Activated CD4-positive, alpha-beta memory T cell treated with anti-CD3 and anti-CD28 coated beads for 36 hours (primary cell): ENCODE measurements at places on chromosomes 4 and X. TPM values are rescaled to one million over a fixed set of nuclear protein-coding genes. Genes with fewer than 3 reads are reported as not detected.

CSAG1 gene
- total RNA-seq, result not detected

RHOXF1 gene
- total RNA-seq, result not detected

OPN1MW gene
- total RNA-seq, result not detected

DNA sequence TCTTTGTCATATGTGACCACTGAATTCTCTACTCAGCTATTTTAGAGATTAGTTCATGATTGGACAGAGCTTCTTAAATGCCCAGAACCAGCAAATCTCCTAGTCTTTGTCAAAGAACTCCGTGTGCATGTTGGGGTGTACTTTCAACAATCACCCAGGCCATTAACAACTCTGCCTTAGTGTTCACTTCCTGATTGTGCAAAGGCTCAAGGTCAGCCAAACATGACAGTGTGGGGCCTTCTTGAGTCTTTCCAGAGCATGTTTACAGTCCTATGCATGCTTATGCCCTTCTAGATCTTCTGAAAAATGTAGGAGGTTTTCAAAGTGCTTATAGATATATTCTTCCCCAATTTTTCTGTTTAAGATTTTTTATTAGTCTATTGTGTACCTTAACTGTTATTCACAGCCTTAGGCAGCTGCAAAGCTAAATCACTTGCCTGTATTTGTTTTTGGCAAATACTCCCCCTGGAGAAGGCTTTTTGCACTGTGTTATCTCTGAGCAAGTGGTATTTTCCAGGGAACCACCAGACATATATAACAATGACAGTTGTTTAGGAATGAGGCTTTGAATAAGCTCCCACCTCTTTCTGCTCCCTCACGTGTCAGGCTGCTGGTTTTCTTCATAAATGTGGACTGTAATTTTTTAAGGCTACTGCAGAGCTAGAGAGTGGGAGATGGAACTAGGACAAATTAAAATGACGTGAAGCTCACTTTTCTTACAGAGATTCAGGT, 24.0 kb upstream of the DRP2 start:
- no peaks in the 10 kb centered on the region for H3K36me3 ChIP-seq
- peaks cover 5% of the 10 kb centered on the region for H3K27me3 ChIP-seq
- H3K4me1 ChIP-seq, result no peaks in the 10 kb centered on the region
- no peak overlapping the region for H3K27ac ChIP-seq

- no peak overlapping the region for H3K4me3 ChIP-seq
- H3K36me3 ChIP-seq, result peaks cover 35% of the 10 kb centered on the region
- no peak for DNase-seq
- H3K27me3 ChIP-seq, result no peaks in the 10 kb centered on the region
- peaks cover 21% of the 10 kb centered on the region for H3K4me1 ChIP-seq
Measured at GRCh38 chr4:27020603-27021002, 160.0 kb downstream of the STIM2 start.

DNA sequence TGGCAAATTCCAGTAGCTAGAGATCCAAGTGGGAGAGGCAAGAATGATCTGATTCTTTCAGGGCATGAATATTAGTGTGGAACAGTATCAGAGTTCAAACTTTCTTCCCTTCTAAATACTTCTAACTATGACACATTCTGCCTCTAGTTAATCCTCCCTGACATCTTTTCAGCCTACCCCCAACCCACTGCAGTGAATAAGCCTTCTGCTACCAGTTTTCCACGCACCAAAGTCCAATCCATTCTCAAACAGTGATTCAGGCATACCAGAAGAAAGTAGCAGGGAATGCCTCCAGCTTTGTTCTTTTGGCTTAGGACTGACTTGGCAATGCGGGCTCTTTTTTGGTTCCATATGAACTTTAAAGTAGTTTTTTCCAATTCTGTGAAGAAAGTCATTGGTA, 155.4 kb upstream of the FTHL17 start:
- no peaks in the 10 kb centered on the region for H3K27me3 ChIP-seq
- no peak for DNase-seq
- H3K4me1 ChIP-seq, result no peaks in the 10 kb centered on the region
- H3K4me3 ChIP-seq, result no peak overlapping the region

DNA sequence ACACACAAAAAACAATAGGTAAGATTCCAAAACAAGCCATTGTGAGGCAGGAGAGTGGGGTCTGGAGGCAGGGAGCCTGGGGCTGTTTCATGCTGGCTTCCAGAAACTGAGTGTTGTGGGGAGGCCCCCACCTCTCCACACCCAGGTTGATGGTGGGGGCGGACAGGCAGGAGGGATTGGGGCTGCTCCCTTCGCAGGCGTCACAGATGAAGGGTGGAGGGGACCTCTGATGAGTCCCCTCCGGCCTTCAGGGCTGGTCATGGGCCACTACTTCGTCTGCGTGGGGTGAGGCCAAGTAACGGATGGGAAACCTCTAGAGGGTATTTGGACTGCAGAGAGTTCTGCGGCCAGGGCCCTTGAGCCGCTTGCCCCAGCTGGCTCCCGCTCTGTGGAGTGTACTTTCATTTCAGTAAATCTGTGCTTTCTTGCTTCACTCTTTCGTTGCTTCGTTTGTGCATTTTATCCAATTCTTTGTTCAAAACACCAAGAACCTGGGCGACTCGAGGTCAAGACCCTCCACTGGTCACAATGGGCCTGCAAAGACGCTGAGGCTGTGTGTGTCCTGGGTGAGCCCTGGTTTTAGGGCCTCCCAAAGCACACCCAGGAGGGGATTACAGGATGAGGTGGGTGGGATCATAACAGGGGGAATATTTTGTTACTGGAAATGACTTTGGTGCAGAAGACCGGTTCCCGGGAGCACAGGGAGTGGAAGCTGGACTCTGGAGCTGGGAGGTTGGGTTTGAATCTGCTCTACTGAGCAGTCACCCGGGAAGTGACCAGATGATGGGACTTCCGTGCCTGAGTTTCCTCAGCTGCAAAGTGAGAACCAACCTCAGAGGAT, 83.7 kb upstream of the ADRA2C start:
- H3K27me3 ChIP-seq, result peaks cover 6% of the 10 kb centered on the region
- no peaks in the 10 kb centered on the region for H3K4me1 ChIP-seq
- no peak overlapping the region for H3K27ac ChIP-seq
- DNase-seq, result no peak
